ENCODE measurements at places on chromosomes 12 and 14.

DNA sequence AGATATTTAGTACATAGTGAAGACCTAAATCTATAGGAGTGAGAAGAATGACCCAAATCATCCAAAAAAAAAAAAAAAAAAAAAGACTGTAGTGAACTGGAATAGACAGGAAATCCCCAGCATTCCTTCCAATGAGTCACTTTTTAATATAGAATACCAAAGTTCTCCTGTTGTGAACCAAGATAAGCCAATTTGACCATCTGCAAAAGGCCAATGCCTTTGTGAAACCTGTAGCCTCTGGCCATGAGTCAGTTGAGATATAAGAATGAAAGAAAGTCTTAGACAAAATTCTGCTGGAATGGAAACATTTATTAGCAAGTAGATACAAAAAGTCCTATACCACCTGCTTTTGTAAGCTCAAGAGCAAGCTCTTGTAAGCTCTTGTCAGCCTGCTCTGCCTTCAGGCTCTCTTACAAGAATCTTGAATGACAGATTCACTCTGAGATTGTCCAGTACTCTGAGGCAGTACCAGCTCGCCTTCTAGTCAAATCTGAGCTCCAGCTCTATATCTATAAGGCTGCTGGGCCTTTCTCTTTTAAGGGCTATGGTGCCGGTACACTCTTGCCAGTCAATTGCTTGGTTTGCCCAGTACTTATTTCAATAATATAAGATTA is 243.0 kb upstream of the TMTC1 start:
- no peak for DNase-seq

GRCh38 chr14:35534208-35534872 is 376 bp downstream of the INSM2 start:
- no peak for DNase-seq

GRCh38 chr12:68611806-68612160 is 1.1 kb downstream of the RAP1B start:
- DNase-seq: no peak

DNA sequence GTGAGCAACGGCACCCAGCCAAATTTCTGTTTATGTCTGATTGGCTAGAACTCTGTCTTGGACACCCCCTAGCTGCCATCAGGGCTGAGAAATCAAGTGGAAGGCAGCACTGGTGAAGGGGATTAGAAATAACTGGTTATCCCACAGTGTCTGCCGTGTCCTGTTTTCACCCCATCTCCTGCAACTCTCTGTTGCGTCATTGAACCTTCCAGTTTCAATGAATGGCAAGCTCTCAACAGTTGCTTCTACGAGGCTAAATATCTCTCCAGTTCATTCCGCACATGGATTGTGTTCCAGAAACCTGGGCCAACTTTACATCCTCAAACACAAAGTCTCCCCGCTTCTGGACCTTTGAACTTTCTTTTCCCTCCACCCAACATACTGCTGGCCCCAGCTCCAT is 173.7 kb downstream of the RBM19 start:
- DNase-seq: no peak

- no peak for DNase-seq
These were observed 49.4 kb downstream of the ZDHHC17 start for GRCh38 chr12:76813265-76813664.

DNA sequence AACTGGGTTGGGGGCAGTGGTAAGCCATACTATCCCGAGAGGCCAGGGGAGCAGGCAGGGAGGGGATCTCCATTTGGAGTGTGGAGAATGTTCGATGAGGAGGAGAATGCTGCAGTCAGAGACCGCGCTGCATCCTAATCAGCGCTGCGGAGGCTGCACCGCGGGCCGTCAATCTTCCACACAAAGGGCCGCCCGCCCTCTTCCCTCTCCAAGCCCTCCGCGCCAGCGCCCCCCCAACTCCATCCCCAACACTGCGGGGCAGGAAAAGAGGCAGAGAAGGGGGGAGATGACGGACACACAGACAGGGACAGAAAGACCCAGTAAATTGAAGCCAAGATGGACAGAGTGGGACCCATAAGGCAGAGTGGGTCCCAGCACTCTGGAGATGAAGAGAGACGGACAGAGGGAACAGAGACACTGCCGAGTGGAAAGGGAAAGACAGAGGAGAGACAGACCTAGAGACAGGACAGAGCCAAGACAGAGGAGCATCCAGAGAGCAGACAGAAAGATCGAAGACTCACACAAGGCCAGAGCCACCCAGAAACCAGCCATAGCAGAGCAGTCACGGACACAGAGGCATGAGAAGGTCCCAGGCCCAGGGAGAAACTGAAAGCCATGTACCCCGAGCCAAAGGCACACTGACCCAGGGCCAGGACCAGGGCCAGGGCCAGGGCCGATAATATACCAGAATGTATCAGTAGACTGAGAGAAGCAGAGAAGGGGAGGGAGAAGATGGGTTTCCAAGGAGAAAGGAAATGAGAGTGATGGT is 3.5 kb downstream of the CISTR start:
- DNase-seq: no peak

DNA sequence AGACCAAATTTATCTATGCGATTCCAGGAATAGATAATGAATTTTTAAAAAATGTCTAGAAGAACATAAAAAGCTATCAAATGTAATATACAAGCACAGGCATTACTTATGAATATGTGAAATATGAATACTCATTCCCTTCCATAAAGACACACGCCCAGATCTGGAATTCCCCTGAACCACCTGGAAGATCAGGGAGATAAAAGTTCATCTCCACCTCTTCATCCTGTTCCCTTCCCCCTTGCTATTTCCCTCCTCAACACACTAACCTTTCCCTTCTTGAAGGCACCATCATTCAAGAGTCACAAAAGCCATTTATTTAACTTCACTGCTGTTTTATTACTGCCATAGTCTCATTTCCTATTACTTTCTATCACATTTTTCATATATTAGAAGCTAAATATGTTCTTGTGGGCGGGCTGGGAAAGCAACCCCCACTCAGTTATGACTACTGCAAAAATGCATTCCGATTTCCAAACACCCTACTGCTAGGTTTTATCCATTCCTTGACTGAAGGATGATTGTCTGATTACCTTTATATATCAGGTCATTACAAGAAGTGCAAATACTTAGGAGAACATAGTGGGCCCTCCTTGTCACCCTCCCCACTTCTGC is 16.1 kb downstream of the FGD6 start:
- no peak for DNase-seq

DNA sequence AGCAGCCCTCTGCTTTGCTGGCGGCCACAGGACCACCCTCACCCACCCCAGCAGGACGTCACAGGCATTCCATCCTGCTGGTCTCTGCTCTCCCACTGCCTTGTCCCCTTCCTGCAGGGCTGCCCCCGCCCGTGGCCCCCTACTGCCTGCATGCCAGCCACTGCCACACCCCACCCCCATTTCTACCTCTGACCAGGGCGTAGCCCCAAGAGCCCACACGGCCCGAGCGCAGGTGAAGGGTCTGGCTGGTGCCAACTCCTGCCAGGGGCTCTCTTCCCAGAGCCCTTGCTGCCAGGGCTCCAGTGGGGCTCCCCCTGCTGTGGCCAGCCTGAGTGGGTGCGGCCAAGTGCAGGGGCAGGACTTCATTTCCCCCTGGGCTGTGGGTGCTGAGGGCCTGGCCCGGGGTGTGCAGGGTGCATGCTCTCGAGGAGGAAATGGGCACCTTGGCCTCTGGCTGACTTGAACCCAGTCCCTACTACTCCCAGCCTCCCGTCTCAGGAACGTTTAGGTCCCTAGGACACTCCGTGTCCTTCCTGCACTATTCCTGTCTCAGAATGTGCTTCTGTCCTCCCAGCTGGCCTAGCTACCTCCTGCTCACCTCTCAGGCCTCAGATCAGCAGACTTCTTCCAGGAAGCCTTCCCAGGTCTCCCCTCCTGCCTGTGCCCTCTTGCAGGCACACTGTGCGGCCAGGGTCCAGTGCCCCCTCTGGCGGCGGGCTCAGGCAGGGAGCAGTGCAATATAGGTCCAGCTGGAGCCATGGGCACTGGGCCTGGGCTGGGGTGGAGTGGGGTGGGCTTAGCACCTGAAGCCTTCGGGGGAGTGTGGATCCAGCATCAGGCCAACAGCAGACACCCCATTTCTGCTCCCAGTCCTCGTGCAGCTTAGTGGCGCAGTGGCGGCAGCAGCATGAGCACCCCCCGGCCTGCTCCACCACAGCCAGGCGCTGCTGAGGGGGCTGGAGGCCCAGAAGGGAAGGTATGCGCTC is 1.4 kb downstream of the LBHD2 start:
- DNase-seq: no peak

DNA sequence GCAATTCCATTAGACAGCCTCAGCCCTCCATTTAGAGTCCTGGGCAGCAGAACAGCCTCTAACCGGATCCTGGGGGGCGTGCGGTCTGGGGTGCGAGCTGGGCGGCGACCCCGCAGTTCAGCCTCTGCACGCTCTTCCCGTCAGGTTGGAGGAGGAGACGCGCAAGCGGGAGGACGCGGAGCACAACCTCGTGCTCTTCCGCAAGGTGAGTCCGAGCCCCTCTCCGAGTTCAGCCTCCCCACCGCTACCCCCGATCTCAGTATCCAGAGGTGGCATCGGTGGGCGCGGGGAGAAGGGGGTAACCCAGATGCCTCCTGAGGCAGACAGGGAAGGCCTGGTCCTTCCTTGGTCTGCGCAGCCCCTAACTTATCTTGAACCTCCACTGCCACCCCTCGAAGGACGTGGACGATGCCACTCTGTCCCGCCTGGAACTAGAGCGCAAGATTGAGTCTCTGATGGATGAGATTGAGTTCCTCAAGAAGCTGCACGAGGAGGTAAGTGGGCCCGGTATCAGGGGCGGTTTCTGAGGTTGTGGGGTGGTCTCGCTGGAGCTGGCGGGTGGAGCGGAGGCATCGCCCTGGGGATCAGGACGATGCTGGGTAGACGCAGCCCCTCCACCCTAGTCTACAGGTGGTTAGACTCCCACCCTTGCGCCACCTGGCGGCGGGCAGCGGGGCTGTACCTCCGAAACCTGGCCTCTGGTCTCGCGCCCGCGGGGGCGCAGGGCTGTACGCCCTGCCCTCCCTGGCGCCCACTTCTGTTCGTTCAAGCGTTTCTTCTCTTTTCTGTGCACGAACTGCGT is 1.3 kb downstream of the PRPH start:
- peak; percentile 67 for DNase-seq

- DNase-seq: no peak
These were observed 7.2 kb upstream of the PIK3C2G start for GRCh38 chr12:18254081-18254480.

GRCh38 chr14:96363751-96364336 is 518 bp downstream of the GSKIP start:
- peak; percentile 90 for DNase-seq

DNA sequence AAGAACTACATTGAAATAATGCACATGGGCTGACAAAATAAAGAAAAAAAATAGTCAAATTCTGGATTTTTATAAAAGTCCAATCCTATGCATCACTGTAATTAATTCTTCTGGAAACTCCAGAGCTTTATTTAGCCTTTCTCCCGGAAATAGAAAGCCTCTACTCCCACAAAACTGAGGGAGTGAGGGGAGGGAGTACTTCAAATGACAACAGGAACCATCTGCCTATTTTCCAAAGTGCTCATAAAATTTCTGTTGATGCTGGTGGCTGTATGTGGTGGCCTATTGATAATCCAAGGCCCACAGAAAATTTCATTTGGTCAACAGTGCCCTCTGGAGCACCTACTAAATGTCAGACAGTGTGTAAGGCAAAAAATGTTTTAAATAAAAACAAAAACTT is 64.6 kb downstream of the KIF21A start:
- no peak for DNase-seq

DNA sequence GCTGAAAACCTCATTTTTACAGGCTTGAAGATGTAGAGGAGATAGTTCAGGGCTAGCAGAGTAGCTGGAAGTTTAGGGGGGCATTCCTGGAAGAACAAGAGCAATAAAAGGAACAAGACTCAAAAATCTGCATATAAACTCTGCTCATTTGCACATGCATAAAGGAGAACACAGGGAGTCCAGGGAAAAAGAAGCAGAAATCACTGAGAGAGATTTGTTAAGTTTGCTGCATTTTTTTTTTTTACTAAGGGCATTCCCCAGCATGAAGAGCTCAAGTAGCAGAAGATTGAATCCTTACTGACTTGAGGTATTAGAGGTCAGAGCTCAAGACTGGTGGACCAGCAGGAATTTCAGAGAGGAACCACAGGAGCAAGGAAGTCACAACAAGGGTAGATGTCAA is 28.2 kb upstream of the BCL11B start:
- no peak for DNase-seq

DNA sequence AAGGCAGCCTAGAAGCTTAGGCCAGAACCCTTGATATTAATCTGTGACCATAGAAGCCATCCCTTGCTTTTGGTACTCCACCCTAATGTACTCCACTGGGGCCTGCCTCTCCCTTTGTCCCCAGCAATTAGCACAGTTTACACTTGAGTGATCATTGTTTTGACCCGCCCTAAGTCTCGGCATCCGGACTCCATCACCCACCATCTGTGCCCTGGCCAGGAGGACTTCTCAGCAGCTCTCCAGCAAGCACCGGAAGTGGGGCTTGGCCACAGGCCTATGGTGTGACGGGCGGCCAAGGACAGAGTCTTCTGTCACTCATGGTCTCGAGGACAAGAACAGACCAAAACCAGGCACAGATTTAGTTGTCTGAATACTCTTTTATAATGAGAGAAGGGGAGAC is 126.5 kb upstream of the NTF3 start:
- DNase-seq: no peak

GRCh38 chr12:129727100-129727499 is 176.7 kb downstream of the TMEM132D start:
- no peak for DNase-seq

DNA sequence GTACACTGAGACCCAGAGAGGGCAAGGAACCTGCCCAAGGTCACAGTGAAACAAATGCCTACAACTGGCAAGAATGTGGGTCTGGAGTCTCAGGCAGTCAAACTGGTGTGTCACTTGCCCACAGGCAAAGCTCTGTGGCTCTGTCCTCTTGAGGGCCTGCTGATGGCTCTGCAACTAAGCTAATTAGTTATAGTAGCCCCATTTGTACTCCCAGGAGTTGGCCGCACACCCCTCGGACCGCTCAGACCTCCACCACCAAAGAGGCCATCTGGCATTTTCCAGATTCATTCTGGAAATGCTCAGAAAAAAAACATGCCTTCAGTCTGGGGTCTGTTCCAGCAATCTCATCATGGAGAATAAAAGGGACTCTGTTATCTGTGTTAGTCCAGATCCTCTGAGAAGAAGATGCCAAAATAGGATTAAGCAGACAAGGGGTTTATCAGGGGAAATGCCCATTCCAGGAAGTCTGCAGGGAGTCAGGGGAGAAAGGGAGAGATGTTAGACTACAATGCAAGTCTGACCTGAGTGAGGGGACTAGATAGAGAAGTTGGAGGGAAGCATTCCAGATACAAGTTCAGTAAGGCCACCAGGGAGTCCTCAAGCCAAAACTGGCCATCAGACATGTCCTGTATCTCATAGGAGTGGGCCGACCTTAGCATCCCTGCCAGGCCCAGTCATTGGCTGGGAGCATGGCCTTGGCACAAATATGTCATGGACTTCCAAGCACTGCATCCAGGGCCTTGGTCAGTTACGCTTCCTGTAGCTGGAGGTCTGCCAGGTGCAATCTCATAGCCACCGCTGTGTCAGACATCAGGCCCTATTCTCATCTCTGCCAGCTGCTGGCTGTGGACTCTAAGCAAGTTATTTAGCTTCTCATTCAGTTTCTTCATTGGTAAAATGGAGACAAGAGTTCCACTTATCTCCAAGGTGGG is 15.4 kb upstream of the OAS1 start:
- no peak for DNase-seq

- no peak for DNase-seq
These were observed 6.6 kb downstream of the TSPAN19 start for GRCh38 chr12:85029456-85029855.

GRCh38 chr14:81384900-81385299 is 15.2 kb downstream of the STON2 start:
- no peak for DNase-seq
